ENCODE measurements at places on chromosomes 16 and 17. TPM values are rescaled to one million over a fixed set of nuclear protein-coding genes. Genes with fewer than 3 reads are reported as not detected.

The CEMP1 gene
- total RNA-seq, result not detected

The CA5A gene
- not detected for total RNA-seq

The KRT31 gene
- not detected for total RNA-seq

The DPEP1 gene
- total RNA-seq, result not detected

The NLRC3 gene
- total RNA-seq, result 0.97 TPM

The RPL26 gene
- total RNA-seq, result 1,238 TPM

The PHKB gene
- total RNA-seq, result 86.5 TPM

The CCL22 gene
- 0.24 TPM for total RNA-seq

GRCh38 chr17:79079421-79080200 lies 5.0 kb downstream of the ENGASE start:
- DNase-seq, result peak; percentile 64
- H3K27ac ChIP-seq, result no peak overlapping the region
- H3K4me3 ChIP-seq, result no peak overlapping the region
- no peaks in the 10 kb centered on the region for H3K27me3 ChIP-seq
- peaks cover 2% of the 10 kb centered on the region for H3K36me3 ChIP-seq

DNA sequence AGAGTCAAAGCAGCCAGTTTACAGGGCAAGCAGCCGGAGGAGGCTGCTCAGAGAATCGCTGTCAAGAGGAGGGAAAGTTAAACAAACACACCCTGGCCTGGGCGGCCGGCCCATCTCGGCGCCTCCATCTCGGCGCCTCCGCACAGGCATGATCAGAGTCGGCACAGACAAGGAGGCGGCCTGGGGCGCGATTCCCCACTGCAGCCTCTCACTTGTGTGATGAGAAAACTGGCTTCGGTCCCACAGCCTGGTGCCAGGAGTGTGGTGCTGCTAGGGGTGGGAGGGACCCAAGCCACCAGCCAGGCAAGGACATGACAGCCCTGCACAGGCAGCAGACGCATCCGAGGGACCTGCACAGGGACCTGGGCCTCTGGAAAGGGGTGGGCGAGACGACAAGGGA lies 17.7 kb downstream of the SLC38A10 start:
- H3K4me3 ChIP-seq, result no peak overlapping the region
- H3K4me1 ChIP-seq, result no peaks in the 10 kb centered on the region
- DNase-seq, result no peak

- peak; percentile 73 for DNase-seq
- H3K27me3 ChIP-seq, result no peaks in the 10 kb centered on the region
- no peaks in the 10 kb centered on the region for H3K4me1 ChIP-seq
Measured at GRCh38 chr17:78617511-78618061, 40.4 kb upstream of the DNAH17 start.

DNA sequence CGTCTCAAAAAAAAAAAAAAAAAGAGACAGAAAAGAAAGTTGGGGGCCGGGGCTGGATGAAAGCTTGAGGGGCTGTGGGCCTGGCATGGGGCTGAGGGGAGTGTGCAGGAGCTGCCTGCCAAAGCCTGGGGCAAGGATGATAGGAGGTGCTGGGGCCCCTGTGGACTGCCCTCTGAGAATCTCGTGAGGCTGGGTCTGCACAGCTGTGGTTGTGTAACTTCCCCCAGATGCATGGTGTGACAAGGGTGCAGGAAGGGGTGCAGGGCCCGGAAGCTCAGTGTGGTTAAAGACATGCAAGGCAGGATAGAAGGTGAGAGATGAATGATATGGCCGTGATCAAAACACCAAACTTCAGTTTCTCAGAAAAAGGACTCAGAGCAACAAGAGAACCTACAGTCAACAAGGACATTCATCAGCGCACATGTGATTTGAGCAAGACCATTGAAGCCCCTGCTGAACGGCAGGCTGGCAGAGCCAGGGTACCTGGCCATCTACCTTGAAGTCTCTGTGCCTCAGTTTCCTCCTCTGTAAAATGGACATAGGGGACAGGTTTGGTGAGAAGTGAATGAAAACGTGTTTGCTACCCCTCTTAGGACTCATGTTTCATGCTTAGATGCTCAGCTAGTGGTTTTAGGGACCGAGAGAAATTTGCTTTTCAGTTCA lies 9.6 kb downstream of the IL32 start:
- no peak for DNase-seq
- H3K27ac ChIP-seq, result no peak overlapping the region

DNA sequence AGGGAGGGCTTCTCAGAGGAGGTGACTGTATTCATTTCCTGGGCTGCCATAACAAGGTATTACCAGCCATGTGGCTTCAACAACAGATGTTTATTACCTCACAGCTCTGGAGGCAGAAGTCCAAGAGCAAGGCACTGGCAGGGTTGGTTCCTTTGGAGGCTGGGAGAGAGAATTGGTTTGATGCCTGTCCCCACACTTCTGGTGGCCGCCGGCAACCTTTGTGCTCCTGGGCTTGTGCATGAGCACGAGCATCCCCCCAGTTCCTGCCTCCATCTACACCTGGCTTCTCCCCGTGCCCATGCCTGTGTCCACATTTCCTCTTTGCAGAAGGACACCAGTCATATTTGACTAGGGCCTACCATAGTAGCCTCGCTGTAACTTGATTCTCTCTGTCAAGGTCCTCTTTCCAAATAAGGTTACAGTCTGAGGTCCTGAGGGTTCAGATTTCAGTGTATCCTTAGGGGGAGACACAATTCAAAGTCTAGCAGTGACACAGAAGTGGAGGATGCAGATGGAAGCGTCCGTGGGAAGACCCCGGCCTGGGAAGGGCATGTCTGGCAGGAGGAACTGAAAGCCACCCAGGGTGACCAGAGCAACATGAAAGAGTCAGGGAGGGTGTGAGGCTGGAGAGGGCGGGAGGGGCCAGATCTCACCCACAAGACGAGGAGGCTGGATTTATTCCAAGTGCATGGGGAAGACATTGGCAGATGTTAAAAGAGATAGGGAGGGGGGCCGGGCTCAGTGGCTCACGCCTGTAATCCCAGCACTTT lies 188.2 kb upstream of the HSBP1 start:
- H3K4me3 ChIP-seq, result no peak overlapping the region
- peaks cover 3% of the 10 kb centered on the region for H3K36me3 ChIP-seq
- no peaks in the 10 kb centered on the region for H3K4me1 ChIP-seq
- no peaks in the 10 kb centered on the region for H3K27me3 ChIP-seq
- no peak for DNase-seq
- no peak overlapping the region for H3K27ac ChIP-seq

DNA sequence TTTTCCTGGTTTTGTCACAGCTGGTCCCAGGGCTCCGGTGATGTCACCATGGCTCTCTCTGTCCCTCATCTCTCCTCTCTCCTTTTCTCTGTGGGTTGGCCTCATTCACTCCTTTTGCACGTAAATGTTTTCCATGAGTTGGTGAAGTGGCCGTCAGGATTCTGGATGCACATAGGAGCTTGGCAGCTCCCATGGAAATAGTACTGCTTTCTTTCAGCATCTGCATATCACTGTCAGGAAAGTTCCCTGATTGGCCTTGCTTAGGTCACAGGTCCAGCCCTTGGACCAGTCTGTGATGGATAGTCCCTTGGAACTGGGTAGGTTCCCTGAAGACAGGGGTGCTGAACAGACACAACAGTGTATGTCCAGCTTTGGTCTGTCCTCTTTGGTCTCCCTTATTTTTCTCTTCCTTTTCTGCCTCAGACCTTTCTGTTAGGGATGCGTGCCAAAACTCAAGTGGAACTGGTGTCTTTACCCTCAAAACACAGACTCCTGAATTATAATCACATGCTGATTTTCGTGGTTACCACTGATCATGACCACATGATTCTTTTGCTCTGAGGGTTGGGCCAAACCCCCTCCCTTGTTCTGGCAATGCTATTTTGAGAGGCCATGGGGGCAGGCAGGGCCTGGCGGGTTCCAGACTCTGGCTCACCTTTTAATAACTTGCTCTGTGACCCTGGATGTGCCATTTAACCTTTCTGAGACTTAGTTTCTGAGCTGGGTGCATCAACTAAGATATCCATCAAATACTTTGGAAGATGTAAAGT lies 99.0 kb downstream of the MSI2 start:
- H3K4me1 ChIP-seq, result peaks cover 2% of the 10 kb centered on the region
- H3K27ac ChIP-seq, result peak overlapping the region; percentile 38
- no peaks in the 10 kb centered on the region for H3K36me3 ChIP-seq
- H3K4me3 ChIP-seq, result no peak overlapping the region
- H3K27me3 ChIP-seq, result no peaks in the 10 kb centered on the region
- no peak for DNase-seq

- H3K27ac ChIP-seq, result no peak overlapping the region
- no peaks in the 10 kb centered on the region for H3K36me3 ChIP-seq
- no peak for DNase-seq
- no peaks in the 10 kb centered on the region for H3K27me3 ChIP-seq
- peaks cover under 1% of the 10 kb centered on the region for H3K4me1 ChIP-seq
Measured at GRCh38 chr16:28210264-28210663, 1.5 kb downstream of the XPO6 start.

- H3K27me3 ChIP-seq, result no peaks in the 10 kb centered on the region
- no peak overlapping the region for H3K4me3 ChIP-seq
- no peaks in the 10 kb centered on the region for H3K36me3 ChIP-seq
- H3K4me1 ChIP-seq, result peaks cover 3% of the 10 kb centered on the region
- H3K27ac ChIP-seq, result no peak overlapping the region
- DNase-seq, result no peak
Measured at GRCh38 chr17:67830440-67830839, 5.1 kb downstream of the BPTF start.

DNA sequence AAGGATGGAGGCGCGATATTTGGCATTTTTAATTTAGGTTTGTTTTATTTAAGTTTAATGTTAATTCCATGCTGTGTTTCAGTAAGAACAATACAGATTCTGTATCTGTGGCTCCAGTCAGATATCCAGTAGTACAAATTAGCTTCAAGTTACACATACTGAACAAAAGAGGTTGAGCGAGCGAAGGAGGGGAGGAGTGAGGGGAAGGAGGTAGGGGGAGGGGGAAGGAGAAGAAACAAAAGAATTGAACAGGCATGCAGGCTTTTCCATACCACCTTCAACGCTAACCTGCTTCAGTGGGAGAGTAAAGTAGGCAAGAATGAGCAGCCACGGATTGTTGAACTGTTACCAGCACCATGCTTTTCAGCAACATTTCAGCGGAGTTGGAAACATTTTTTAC lies 55.5 kb downstream of the YWHAE start:
- no peak overlapping the region for H3K4me3 ChIP-seq
- no peaks in the 10 kb centered on the region for H3K27me3 ChIP-seq
- H3K27ac ChIP-seq, result no peak overlapping the region
- H3K36me3 ChIP-seq, result no peaks in the 10 kb centered on the region

- H3K27ac ChIP-seq, result no peak overlapping the region
- H3K4me1 ChIP-seq, result no peaks in the 10 kb centered on the region
- no peaks in the 10 kb centered on the region for H3K36me3 ChIP-seq
- H3K4me3 ChIP-seq, result no peak overlapping the region
- no peaks in the 10 kb centered on the region for H3K27me3 ChIP-seq
Measured at GRCh38 chr16:51114382-51114781, 36.7 kb downstream of the SALL1 start.

- H3K36me3 ChIP-seq, result no peaks in the 10 kb centered on the region
- H3K27me3 ChIP-seq, result no peaks in the 10 kb centered on the region
- H3K27ac ChIP-seq, result no peak overlapping the region
- H3K4me1 ChIP-seq, result no peaks in the 10 kb centered on the region
Measured at GRCh38 chr17:16243801-16244567, 27.0 kb downstream of the PIGL start.

GRCh38 chr17:50687200-50688066 lies 20.3 kb downstream of the ANKRD40 start:
- no peaks in the 10 kb centered on the region for H3K4me1 ChIP-seq
- H3K4me3 ChIP-seq, result no peak overlapping the region
- H3K36me3 ChIP-seq, result no peaks in the 10 kb centered on the region
- H3K27me3 ChIP-seq, result no peaks in the 10 kb centered on the region
- DNase-seq, result peak; percentile 49

DNA sequence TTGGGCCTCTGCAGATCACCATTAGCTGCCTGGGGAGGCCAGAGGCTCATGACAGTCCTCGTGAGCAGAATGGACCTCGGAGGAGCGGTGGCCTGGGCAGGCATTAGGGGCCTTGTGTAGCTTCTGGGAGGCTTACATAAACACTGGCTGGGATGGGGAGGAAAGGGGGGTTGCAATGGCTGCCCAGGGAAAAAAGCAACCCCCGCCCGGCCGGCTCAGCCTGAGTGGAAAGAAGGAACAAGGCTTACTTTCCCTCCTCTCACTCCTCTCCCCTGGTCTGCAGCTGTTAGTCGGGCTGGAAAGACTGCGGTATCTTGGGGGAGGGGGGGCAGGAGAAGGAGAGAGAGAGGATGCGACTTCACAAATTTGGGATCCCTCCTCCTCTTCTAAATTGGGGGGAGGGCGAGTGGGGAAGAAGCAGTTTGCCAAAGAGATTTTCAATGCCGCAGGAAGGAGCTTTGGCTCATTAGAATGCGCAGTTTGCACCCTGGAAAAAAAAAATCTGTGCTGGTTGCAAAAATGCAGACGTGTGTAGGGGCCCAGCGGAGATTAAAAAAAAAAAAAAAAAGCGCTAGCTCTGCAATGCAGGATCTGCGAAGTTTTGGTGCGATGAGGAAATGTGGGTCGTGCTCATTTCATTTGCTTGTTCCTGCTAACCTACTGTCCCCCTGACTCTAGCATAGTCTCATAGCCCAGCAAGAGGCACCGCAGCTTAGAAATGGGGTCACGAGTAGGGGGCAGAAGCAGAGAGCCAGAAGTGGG lies 6.6 kb upstream of the NR1D1 start:
- no peak for DNase-seq
- H3K36me3 ChIP-seq, result no peaks in the 10 kb centered on the region
- H3K27me3 ChIP-seq, result no peaks in the 10 kb centered on the region
- peak overlapping the region; percentile 99 for H3K27ac ChIP-seq
- peaks cover 4% of the 10 kb centered on the region for H3K4me1 ChIP-seq

DNA sequence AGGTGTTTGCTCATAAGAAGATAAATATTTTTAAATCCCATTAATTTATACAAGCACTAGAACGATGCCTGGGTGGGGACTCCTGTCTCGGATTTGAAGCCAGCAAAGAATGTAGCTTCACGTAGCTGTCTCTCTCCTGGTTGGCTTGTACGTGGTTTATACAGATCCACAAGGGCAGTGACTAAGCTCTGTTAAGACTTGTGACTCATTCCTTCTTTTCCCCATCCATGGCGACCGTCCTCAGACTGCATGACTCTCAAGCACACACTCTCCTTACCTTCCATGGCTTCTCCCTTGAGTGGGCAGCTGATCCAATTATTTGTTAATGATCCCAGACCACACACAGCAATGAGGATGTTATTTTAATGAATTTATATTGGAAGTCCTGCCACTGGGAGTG lies 679.7 kb upstream of the SOX9 start:
- H3K4me1 ChIP-seq, result peaks cover 2% of the 10 kb centered on the region
- no peaks in the 10 kb centered on the region for H3K36me3 ChIP-seq
- H3K27me3 ChIP-seq, result no peaks in the 10 kb centered on the region
- DNase-seq, result no peak
- no peak overlapping the region for H3K4me3 ChIP-seq

GRCh38 chr16:508884-509736 lies 18.4 kb upstream of the CAPN15 start:
- H3K27ac ChIP-seq, result no peak overlapping the region
- no peaks in the 10 kb centered on the region for H3K36me3 ChIP-seq
- H3K4me3 ChIP-seq, result no peak overlapping the region
- no peaks in the 10 kb centered on the region for H3K4me1 ChIP-seq

DNA sequence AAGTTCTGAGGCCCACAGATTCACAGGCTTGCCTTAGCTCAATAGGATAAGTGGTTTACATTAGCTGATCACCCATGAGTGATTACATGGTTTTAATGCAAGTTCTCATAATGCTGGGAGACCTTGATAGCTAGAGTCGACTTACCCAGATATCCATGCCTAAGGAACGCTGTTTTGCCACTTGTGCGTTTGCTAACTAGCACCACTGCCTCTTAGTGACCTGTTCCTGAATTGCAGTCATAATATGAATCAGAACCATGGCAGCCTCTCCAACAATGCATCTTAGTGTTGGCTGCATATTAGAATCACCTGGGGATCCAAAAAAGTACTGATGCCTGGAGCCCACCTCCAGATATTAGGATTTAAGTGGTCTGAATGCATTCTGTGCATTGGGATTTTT lies 251.1 kb upstream of the CDH5 start:
- no peak for DNase-seq
- no peaks in the 10 kb centered on the region for H3K4me1 ChIP-seq
- H3K27me3 ChIP-seq, result no peaks in the 10 kb centered on the region
- H3K36me3 ChIP-seq, result no peaks in the 10 kb centered on the region
- no peak overlapping the region for H3K27ac ChIP-seq
- H3K4me3 ChIP-seq, result no peak overlapping the region

Data from aorta (tissue), 5 donors.